Gastrocnemius medialis (tissue), 4 donors: ENCODE measurements at places on chromosomes 6 and 20. TPM values are rescaled to one million over a fixed set of nuclear protein-coding genes. Genes with fewer than 3 reads are reported as not detected.

GRCh38 chr20:44731657-44732056 lies 14.0 kb upstream of the KCNK15 start:
- peak; percentile 70 for DNase-seq

DNA sequence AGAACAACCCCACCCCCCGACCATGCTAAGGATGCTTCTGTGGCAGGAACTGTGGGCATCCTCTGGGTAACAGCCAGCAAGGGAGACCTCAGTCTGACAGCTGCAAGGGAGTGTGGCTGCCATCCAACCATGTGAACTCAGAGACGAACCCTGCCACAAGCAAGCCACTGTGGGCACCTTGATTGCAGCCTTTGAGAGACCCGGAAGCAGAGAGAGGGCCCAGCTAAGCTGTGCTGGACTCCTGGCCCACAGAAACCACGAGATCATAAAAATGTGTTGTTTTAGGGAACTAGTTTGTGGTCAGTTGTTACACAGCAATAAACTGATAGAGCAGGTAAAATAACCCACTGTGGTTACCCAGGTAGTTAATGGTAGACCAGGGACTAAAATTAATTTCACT lies 414.6 kb downstream of the CDH26 start:
- DNase-seq, result no peak

DNA sequence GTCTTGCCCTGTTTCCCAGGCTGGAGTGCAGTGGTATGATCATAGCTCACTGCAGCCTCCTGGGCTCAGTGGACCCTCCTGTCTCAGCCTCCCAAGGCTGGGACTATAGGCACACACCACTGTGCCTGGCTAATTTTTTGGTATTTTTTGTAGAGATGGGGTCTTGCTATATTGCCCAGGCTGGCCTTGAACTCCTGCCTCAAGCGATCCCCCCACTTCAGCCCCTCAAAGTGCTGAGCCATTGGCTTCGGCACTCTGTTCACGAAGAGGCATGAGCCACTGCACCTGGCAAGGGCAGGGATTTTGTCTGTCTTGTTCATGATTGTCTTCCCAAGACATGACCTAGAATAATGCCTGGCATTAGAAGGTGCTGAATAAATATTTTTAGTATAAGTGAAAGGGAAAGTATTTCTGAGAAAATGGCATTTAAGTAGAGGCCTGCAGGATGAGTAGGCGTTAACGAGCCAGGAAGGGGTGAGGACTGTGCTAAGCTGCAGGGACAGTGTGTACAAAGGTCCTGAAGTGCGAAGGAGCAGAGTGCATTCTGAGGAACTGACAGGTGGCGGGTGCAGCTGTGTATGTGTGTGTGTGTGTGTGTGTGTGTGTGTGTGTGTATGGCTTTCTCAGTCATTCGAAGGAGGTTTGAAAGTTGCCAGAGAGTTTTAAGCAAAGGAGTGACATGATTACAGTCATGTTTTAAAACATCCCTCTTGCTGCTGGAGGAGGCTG lies 43.0 kb downstream of the VEGFA start:
- DNase-seq, result peak; percentile 72

GRCh38 chr6:133701633-133702331 lies 187.1 kb upstream of the TCF21 start:
- no peak for DNase-seq

GRCh38 chr20:25483431-25484132 lies 76.1 kb downstream of the GINS1 start:
- no peak for DNase-seq

- DNase-seq, result no peak
Observed at GRCh38 chr6:124432620-124433019, 529.6 kb upstream of the RNF217 start.

- DNase-seq, result no peak
Observed at GRCh38 chr20:40931410-40932044, 97.1 kb upstream of the TOP1 start.

- DNase-seq, result no peak
Observed at GRCh38 chr6:81929828-81930227, 177.3 kb upstream of the TENT5A start.

- DNase-seq, result no peak
Observed at GRCh38 chr20:46438156-46438750, 31.8 kb upstream of the ELMO2 start.

SLC22A3 gene
- total RNA-seq, result 49.5 TPM

PHACTR2 gene
- 25.4 TPM for total RNA-seq

CST4 gene
- total RNA-seq, result not detected

TPBG gene
- total RNA-seq, result 2.5 TPM

ZNF334 gene
- 0.15 TPM for total RNA-seq

PPP1R3G gene
- total RNA-seq, result 0.10 TPM

SCRT2 gene
- total RNA-seq, result not detected

FBXL4 gene
- total RNA-seq, result 35.0 TPM

RBM12 gene
- 21.1 TPM for total RNA-seq

NKAIN2 gene
- total RNA-seq, result not detected

DNPH1 gene
- 65.6 TPM for total RNA-seq
